ENCODE measurements at places on chromosomes 6 and 20.

DNA sequence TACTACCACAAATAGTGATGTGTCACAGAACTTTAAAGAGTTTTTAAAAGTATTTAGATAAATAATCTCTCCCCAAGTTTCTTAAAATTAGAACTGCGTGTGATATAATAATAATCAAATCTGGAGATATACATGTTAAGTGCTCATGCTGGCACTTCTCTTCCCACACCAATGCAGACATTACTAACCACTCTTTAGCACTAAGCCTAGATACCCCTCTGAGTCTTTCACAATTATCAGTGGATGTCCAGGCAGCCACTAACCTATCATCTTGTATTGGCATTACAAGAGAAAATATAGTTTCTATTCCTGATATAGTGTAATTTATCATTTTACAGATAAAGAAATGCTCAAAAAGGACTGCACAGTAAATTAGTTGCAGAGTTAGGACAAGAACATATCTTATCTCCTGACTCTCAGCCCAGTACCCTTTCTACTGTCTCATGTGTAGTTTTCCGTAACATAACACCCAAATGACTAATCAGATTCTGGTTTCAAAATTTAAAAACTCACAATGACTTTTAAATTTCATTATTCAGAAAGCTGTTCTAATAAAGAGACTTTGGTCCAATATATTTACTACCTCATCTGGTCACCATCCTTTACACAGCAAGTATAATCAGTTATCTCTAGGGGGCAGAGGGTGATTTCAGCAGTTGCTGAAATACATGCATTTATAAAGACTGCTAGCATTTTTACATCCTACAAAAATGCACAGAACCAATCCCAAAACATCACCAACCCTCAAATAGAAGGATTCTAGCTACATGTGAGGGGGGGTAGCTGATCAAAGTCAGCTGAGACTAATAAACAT lies 215.5 kb upstream of the MCHR2 start:
- no peak for DNase-seq

DNA sequence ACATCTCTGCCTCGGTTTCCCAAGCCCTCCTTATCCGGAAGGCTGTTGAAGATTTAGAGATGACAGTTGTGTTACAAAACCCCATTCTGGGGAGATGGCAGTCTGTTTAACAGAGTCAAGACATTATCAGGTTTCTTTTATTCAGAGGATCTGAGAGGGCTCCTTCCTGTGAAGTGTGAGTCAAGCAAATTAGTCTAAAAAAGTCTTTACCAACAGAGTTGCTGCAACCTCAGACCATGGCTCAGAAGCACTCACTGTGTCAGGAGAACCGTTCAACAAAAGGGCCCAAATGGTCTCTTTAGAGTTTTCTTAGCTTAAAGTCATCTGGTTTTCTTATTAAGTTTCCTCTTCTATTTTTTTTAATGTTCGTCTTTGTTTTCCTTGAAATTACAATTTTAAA lies 717.8 kb downstream of the EPM2A start:
- DNase-seq: no peak

- no peak for DNase-seq
Measured at GRCh38 chr6:162478192-162478671, 249.3 kb downstream of the PRKN start.

- DNase-seq: no peak
Measured at GRCh38 chr20:58978351-58979190, 2.5 kb upstream of the NELFCD start.

- no peak for DNase-seq
Measured at GRCh38 chr6:115544765-115545671, 515.7 kb downstream of the FRK start.

DNA sequence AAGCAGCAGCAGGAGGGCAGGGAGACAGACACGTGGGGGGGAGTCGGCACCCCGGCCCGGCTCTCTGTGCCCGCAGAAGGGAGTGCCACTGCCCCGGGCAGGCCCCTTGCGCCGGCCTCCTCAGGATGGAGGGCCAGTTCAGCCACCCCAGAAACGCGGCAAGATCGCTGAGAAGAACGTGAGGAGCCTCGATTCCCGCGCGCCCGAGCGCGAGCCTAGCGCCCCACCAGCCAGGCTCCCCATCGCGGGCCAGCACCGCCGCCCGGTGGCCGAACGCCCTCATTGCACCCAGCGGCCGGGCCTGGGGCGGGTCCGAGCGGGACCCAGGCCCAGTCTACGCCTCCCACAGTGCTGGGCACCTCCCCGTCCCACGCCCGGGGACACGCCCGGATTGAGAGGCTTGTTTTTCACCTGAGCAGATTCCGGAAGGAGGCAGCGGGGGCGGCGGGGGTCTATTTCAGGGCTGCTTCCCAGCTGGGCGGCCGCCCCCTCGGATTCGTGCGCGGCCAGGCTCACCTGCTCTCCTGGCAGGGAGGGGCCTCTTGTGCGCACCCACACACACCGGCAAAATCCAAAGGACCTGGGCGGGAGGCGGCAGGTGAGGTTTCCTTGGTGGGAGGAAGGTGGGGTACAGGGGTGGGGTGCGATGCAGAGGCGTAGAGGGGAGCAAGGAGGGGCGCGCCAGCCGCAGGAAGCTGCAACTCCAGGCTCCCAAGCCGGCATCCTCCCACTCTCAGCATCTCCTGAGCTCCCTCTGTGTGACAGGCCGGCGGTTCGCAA lies 9.0 kb upstream of the GRM4 start:
- DNase-seq: peak; percentile 73

- no peak for DNase-seq
Measured at GRCh38 chr20:25076201-25076600, 5.7 kb downstream of the VSX1 start.

DNA sequence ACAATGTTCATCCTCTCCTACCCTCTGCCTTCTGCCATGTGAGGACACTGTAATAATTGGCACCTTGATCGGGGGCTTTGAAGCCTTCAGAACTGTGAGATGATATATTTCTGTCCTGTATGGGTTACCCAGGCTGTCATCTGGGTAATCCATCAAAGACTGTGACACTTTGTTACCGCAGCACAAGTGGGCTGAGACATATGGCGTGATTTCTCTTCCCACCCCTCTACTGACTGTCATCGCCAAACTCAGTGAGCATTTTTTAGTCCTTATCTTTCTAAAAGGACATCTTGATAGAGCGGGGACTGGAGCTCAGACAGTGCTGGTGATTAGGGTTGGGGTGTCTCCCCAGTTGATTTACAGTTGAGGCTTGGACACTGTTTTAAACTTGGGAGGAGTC lies 10.4 kb upstream of the PLG start:
- no peak for DNase-seq

DNA sequence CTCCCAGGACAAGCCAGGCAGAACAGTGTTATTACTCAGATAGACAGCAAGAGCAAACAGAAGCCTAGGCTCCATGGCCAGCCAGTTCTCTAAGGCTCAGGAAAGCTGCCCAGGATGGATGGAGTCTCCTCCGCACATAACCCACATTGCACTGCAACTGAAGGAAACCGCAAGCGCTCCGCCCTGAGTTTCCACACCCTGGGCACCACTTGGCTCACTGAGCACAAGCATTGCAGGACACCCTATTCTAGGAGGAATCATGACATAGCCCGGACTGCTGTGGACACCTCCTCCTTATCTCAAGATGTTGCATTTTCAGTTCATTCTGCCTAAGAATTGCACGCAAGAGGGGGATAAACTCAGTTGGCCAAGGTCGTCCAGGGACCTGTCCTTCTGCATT lies 42.9 kb downstream of the LINC00237 start:
- DNase-seq: no peak

GRCh38 chr20:4828830-4829513 lies 107.3 kb downstream of the PRND start:
- no peak for DNase-seq

DNA sequence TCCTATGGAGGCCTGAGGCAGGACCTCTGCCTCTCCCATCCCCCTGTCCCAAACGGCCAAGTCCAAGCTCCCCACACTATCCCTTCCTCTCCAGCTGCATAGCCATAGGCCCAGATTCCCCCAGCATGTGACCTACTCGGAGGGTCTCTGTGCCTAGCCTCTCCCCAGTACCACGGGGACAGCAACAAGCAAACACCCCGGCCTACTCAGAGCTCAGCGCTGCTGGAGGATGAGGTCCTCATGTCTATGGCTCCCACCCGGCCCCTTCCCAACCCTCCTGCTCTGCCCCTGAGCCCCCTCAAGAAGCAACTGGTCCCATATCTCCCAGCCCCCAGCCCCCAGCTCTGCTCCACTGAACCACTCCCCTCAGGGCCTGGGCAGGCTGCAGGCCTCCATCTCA lies 24.2 kb downstream of the RNASET2 start:
- DNase-seq: no peak

- no peak for DNase-seq
Measured at GRCh38 chr6:169589293-169589692, 112.5 kb downstream of the WDR27 start.

- DNase-seq: no peak
Measured at GRCh38 chr6:33785778-33786177, 3.2 kb downstream of the LEMD2 start.

DNA sequence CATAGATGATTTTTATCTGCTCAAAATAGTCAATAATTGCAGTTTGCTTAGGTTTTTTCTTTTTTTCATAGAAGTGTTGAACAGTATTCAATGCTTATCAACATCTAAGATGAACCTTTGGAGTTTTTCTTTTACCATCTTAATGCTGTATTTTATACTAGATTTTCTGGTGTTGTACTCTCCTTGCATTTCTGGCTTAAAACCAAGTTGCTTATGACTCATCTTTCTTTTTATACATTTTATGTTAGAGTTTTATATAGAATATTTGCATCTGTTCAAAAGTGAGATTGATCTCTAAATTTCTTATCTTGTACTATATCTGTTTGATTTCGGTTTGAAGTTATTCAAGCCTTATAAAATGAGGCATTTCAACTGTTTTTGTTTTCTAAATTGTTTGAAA lies 232.5 kb downstream of the RFPL4B start:
- DNase-seq: no peak

DNA sequence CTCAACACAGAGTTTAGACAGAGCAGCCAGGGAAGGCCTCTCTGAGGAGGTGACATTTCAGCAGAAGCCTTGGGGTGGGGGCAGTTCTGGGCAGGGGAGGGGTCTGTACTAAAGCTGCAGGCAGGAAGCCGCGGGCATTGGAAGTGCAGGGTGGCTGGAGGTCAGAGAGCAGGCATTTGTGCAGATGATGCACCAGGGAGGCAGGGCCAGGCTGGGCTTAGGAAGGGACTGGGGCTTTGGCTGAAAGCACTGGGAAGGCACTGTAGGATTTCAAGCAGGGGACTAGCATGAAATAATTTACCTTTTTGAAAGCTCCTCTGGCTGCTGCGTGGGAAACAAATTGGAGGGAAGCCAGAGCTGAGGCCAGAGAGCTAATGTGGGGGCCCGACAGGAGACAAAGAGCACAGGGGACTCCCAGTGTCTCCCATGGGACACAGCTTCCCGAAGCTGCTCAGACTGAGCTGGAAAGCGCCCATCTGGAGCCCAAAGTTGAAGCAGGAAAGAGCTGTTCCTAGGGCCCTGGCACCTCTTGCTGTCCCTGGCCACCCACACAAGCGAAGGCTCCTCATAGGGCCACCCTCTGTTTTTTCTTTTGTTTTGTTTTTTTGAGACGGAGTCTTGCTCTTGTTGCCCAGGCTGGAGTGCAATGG lies 19.3 kb downstream of the ADA start:
- no peak for DNase-seq

GRCh38 chr20:3671986-3672546 lies 8.9 kb upstream of the GFRA4 start:
- DNase-seq: no peak

DNA sequence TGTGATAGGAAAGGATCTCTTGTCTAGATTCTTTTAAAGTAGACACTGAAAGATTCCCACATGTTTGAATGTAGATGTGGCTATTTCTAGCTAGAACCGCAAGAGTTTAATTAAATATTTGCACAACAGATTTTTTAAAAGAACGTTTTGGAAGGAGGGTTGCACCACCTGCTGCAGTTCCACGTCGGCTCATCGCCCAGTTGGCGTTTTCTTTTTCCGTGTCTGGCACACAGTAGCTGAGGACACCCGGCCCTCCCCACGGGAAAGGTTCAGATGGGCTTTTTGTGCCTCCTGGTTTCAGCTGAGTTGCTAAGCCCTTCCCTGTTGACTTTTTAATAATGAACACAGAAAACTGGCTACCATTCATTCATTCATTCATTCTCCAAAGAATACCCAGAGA lies 41.8 kb upstream of the DOK5 start:
- no peak for DNase-seq

DNA sequence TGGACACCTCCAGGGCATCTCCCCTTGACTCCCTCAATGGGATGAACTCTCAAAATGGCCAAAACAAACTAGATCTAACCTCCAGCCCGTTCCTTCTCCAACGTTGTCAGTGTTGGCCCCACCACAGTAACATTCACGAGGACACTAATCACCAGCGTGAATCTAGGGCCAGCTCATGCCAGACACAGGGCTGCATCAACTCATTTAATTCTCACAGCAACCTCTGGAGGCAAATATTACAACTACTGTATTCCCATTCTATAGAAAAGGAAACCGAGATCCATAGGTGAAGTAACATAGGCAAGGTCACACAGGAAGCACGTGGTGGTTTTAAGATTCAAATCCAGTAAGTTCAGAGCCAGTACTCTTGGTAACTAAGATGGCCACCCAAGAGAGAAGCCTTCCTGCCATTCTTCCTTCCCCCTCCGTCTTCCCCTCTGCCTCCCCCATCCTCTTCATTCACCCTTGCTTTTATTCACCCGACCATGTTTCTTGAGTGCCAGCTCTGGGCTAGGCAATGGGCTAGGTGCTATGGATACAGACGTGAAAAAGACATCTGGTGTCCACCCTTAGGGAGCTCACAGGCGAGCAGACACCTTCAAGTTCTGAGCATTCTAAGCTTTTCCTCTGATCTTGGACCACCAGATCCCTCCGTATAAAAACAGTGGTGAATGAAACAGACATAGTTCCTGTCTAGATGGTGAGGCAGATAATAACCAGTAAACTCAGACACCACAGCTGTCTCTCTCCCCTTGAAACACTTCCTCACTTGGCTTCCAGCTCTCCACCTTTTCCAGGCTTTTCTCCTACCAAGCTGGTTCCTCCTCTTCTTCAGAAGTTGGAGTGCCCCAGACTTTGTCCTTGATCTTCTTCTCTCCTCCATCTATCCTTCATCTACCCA lies 9.6 kb downstream of the CCM2L start:
- no peak for DNase-seq

DNA sequence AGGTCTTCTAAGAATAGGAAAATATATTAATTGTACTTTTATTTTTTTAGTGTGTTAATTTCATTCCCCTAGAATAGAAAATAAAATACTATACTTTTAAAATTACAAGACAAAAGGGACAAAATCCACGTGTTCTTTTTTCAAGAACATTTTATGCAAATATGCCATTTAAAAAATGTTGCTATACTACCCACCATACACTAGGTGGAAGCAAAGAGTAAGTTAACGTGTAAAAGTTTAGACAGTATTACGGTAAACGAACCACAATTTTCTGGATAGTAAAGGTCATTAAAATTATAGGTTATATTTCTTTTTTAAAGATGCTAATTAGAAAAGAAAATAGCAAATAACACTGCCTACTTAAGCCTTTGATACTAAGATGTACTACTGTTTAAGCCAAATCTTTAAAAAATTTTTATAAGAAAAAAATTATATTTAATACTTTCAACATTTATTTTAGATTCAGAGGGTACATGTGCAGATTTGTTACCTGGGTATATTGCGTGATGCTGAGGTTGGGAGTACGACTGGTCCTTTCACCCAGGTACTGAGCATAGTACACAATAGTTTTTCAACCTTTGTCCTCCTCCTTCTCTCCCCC lies 287.6 kb downstream of the PHF3 start:
- DNase-seq: no peak

- no peak for DNase-seq
Measured at GRCh38 chr6:17687136-17687535, 19.6 kb downstream of the NUP153 start.

All from naive thymus-derived CD8-positive, alpha-beta T cell (primary cell).